ENCODE measurements at places on chromosomes 4 and X.
A peak's percentile ranks its signal among the peaks of the same experiment; 100 is the strongest.

- no peak for DNase-seq
Measured at GRCh38 chr4:152100379-152101201, 339.8 kb upstream of the GATB start.

DNA sequence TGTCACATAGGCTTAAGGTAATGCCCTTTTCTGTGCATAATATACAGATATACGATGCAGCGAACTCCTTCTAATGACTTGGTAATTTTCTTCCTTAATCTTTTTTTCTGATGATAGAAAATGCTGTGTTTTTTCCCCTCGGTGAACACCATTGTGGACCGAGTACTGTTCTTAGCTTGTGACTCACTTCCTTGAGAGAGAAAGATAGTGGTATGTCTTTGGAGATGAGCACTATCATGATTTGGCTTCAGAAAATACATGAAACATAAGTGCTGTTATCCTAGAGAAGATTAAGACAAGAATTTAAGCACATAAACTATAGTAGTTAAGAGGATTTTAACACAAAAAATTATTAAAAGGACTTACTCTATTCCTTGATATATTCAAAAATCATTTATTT is 63.9 kb downstream of the RS1 start:
- no peak for DNase-seq

DNA sequence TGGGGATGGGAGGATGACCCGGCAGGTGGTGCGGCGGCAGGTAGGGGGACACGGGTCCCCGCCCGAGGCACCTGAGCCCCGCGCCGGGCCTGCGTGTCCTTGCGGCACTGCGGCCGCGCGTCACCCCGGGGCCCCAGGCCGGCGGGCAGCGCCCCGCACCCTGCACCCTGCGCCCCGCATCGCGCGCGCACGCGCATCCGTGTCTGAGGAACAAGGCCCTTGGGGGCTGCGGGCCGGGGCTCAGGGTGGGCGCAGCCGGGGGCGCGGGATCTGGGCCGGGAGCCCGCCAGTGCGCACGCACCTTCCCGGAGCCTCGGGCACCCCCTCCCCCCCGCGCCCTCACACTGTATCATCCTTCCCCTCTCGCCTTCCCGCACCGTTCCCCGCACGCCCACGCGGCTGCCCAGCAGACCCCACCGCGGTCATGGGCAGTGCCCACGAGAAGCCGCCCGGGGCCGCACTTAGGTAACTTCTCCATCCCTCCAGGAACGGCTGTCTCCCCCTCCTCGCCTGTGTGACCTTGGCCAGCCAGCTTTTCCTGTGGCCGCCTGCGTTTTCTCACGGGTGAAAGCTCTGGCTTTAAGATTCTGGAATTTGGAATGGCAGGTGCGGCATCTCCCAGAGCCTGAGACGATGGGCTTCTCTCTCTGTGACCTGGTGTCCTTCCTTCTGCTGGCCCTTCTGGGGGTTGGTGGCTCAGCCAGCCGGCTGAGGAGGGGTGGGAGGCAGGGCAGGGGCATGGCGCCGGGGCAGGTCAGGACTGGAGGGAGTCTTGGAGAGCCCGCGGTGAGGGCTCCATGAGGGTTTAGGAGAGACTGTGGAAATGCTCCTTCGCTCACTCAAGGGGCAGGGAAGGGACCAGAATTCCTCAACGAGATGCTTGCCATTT is 748 bp downstream of the ATP2B3 start:
- no peak for DNase-seq

DNA sequence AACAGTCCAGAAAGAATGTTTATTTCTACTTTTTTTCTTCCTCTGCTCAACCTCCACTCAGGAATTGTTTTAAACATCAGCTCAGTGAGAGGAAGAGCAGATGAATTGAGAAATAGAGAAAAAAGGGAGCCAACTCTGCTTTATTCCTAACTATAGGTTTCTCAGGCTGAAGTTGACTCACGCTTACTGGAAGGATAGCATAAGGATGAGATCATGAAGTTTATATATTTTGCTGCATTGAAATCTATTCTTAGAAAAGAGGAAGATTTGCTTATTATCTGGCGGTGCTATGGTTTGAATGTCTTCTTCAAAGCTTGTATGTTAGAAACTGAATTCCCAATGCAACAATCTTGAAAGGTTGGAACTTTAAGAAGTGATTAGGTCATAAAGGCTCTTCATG is 1673.4 kb upstream of the PCDH7 start:
- DNase-seq: no peak

DNA sequence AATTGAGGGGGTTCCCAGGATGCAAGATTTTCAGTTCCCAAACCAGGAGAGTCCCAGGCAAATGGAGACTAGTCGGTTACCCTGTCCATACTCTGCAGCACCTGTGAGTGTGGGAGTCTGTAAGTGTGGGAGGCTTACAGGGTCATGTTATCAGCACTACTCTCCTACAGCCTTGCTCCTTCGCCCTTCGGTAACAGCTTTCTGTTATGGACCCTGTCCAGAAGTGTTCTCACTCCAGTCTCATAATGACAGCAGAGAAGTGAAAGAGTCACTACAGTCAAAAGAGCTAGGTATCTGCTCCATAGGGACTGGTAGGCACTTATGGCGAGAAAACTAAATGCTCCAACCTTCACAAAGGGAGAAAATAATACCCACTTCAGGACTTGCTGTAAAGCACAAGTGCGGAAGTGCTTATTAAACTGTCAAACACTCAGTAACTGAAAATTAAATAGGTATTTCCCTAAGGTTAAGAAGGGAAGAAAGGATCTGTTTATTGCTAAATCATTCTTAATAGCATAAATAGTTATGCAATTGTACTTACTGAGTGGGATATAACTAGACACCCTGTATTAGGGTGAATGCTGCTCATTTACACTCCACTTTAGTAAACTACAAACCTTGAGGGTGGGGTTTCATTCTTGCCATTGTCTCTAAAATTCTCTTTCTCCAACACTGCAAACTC is 2.7 kb upstream of the ADH7 start:
- no peak for DNase-seq

- no peak for DNase-seq
Measured at GRCh38 chrX:1384658-1385252, 7.2 kb downstream of the SLC25A6 start.

- no peak for DNase-seq
Measured at GRCh38 chrX:155747520-155747919, 133.6 kb upstream of the VAMP7 start.

DNA sequence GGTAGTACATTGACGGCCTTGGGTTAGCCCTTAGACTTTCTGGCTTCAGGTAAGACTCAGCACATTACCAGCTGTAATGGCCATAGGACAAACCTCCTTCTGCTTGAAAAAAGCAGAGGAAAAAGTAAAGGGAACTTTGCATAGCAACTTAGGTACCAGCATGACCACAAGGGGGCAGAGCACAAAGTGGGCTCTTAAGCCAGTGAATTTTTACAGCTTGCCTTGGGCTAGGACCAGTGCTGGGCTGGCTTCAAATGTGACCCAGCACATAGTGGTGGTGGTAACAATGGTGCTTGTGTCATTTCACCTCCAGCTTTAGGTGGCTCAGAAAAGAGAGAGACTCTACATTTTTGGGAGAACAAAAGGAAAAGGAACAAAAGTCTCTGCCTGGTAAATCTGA is 66.1 kb downstream of the KLHL4 start:
- peak; percentile 7 for DNase-seq

DNA sequence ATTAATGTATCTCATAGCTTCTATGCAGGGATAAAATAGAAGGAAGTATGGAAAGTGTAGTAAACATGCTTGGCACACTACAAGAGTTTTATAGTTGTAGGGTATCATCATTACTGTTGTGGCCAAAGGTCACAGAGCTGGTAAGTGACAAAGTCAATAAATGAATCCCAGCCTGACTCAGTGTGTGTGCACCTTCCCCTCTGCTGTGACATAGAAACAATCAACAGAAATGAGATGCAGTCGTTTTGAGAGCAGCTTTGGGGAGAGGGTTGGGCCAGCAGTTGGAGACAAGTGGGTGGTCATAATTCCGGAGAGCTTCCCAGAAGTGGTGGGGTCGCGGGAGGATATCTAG is 82.4 kb upstream of the RBPJ start:
- DNase-seq: no peak

DNA sequence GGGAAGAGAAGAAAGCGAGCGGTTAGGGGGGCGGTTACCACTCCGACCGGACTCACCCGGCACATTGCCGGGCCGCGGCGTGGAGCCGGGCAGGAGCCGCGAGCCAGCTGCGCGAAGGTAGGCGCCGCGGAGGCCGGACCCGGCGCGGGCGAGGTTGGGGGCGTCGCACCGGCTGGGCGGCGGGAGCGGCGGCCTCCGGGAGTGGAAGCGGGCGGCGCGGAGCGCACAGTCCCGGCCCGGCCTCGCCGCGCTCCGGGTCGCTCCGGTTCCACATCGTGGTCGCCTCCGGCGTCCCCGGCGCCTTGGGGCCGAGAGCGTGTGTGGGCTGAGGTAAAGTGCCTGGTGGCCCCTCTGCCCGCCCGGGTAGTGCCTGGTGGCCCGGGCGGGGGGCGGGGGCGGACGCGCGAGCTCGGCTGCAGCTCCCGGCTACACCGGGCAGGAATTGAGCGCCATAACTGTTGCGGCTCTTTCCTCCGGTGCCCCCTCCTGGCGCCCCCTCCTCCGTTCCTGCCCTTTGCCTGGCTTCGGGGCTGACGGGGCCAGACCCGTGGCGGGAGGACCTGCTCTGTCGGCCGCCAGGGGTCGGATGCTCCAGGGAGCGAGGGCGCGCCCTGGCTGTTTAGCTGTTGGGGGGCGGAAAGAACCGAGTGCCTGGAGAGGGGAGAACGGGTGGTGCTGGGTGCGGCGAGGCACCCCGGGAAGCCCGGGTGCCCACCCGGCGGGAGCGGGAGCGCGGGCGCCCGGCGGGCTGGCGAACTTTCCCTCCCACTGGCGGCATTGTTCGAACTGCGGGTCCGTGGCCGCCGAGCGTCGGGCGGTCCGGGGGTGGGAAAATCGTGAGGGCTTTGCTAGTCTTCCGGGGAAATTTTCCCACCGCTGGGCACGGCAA is 626 bp downstream of the JADE3 start:
- peak; percentile 59 for DNase-seq

DNA sequence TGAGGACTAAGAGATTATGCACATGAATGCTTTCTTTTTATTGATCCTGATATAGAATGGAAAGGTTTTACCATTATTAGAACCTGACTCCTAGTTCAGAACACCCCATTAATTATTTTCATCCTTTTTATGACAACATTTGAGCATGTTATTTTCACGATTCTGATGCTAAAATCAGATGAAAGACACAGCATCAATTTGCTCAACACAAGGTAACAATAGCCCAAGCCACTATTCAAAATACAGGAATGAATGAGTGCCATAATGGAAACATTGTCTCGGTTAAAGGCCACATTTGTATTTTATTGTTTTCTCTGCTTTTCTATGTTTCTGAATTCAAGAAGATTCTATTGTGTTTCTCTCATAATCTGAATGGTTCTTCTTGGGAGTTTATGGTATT is 126.3 kb upstream of the POF1B start:
- no peak for DNase-seq

- peak; percentile 31 for DNase-seq
Measured at GRCh38 chr4:153448003-153448731, 18.0 kb upstream of the TMEM131L start.

DNA sequence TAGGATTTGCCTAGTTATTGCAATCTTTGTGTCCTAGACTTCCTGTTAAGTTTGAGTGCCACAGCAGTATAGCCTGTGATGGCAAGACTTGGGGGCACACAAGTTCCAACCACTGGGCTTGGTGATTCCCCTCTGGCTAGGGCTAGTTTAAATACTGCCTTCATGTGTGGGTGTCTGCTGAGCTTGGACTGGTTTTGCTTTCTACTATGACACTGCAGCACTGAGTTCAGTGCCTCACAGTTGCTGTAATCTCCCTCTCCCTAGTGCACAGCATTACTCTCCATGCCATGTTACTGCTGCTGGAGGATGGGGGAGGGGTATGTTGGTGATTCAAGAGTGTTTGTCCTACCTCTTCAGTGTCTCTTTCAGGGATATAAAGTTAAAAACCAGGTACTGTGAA is 379.6 kb downstream of the IL15 start:
- no peak for DNase-seq

DNA sequence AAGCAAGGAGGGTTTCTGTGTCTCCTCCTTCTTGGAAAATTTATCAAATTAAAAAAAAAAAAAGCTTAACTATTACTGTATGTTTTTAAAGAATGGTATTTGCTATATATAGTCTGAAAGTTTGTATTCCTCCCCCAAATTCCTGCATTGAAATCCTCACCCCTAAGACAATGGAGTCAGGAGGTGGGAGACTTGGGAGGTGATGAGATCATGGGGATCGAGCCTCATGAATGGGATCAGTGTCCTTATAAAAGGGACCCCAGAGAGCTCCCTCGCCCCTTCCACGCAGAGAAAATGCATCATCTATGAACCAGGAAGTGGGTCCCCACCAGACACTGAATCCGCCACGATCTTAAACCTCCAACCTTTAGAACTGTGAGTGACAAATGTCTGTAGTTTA is 50.1 kb downstream of the DHRSX start:
- DNase-seq: no peak

- peak; percentile 91 for DNase-seq
Measured at GRCh38 chr4:3442959-3443749, 1.4 kb downstream of the HGFAC start.

DNA sequence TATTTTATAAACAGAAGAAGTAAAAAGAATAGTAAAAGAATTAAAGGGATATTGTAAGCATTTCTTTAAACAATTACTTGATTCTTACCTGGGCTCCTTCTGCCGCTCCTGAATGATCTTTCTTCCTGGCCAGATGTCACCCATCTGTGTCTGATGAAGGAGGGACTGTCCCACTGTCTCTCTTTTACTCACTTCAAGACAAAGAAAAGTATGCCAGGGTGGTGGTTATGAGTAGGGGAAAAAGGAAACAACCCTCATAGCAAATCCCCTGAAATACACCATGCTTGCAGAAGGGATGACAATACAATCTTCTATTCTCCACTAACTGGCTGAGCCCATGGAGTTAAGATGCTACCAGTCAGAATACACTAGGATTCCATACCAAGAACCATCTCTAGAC is 31.1 kb downstream of the SYTL4 start:
- DNase-seq: no peak

DNA sequence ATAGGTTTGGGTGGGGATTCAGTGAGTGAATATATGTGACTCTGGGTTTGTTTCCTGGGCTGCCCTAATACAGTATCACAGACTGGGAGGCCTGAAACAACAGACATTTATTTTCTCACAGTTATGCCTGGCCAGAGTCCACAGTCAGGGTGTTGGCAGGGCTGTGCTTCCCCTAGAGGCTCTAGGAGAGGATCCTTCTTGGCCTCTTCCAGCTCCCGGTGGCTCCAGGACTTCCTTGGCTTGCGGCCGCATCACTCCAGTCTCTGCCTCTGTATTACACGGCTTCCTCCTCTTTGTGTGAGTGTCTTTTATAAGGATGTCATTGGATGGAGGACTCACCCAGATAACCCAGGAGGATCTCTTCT is 5.2 kb upstream of the JAKMIP1 start:
- DNase-seq: no peak

All from HEK293T (cell line).